ENCODE measurements at places on chromosomes 6 and 20.

DNA sequence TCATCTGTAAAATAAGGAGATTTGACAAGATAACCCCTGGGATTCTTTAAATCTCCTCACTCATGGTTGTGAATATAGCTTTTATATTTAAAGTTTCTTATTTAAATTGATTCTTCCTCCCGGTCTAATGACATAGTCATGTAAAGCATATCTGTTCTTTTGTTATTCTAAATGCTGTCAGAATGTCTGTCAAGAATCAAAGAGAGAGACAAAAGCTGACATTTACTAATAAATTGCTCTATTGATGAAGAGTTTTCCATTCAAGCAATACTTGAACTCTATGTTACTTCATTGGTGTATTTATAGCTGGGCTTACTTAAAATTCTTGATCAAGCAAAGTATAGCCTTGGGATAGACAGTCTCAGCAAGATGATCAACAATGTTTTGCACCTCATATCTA lies 865.8 kb downstream of the TBC1D32 start:
- no peak for DNase-seq

GRCh38 chr6:114033606-114034005 lies 62.7 kb upstream of the HDAC2 start:
- no peak for DNase-seq

DNA sequence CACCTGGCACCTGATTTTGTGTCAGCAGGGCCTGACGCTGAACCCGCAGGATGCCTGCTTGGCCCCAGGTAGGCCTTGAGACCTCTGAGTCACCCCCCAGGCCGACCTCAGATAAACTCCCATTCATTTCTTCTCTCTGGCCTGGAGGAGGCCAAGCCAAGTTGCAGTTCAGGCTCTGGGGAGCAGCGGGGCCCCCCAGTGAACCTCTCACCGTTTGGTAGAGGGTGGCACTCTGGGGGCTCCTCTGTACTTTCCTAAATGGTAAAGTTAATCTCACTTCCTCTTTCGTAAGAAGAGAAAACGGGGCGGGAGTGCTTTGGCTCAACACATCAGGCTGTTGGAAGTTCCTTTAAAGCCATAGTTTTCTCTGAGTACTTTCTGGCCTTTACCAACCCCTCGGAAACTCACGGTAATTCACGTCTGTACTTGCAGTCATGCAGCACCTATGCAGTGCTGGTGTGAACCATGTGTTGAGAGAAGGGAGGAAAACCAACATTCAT lies 2.8 kb downstream of the SIRPA start:
- no peak for DNase-seq

DNA sequence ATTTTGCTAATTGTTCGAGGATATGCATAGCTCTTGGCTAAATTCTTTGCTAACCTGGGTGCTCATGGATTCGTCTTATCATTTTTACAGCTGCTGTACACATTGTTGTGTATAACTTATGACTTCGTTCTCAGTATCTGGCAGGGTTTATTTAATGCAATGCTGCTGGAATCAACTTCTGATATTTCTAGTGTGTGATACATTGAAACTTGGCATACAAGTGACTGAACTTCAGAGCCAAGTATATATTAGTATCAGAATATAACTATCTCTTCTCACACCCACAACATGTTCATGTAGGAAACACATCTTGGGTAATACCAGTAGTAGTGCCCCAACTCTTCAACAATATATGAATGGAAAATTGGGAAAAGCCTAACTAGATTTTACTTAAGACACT lies 764.2 kb downstream of the TENT5A start:
- no peak for DNase-seq

DNA sequence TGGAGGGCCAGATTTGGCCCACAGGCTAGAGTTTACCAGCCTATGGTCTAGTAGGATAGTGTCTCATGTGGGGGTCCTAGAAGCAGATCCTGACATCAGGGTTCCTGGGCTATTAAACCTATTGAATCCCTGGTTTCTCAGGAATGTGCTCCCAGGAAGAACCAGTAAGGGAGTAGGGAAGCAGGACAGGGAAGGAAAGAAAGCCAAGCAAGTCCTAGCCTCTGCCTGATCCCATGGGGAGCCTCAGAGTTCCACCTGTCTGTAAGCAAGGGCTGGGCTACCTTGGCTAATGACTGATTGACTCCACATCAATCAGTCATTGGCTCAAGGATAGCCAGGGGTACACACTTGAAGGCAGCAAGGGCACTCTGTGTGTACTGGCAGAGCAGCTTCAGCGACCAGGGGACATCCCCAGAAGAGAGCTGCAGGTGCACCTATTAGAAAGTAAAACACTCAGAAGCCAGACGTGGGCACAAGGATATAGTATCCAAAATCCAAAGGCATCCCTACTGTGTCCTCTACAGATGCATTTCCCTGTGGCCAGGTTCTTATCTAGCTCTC lies 309.5 kb downstream of the TSHZ2 start:
- no peak for DNase-seq

- DNase-seq, result no peak
Observed at GRCh38 chr6:35230950-35231349, 17.2 kb downstream of the SCUBE3 start.

DNA sequence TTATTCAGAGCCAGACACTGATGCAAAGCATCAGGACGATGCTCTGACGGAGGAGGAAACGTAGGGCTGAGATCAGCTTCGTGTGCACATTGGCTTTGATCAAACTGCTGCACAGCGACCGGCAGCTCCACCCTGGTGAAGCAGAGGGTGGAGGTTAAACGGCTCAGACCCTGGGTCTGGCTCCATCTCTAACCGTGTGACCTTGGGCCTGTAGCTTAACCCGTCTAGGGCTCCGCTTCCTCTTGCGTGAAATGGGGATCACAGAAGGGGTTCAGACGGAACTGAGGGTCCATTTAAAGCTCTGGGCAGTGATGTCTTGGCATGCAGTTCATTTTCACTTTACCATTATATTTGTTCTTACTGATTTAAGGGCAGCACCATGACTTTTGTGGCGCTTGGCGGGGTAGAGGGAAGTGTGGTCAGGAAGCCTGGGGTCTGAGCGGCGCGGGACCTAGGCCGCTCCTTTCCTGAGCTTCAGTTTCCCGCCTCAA lies 644 bp downstream of the RBL1 start:
- DNase-seq, result peak; percentile 58

DNA sequence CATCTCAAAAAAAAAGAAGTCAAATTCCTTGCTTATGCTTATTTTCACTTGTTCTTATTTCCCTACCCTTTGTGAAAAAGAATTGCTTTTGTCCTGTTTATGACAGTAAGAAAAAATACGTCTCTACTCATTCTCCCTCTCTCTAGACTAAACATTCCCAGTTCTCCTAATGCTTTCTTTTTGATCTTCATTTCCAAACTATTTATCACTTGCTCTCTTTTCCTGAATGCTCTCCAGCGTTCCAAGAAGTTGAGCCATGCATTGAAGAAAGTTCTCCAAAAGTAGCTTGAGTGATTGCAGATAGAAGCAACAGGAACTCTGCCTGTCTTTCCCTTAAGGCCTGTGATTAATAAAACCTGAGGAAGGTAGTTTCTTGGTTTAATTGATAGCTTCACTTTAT lies 53.1 kb upstream of the TMEM170B start:
- no peak for DNase-seq

GRCh38 chr20:58131151-58131550 lies 97.3 kb downstream of the ANKRD60 start:
- DNase-seq, result no peak

DNA sequence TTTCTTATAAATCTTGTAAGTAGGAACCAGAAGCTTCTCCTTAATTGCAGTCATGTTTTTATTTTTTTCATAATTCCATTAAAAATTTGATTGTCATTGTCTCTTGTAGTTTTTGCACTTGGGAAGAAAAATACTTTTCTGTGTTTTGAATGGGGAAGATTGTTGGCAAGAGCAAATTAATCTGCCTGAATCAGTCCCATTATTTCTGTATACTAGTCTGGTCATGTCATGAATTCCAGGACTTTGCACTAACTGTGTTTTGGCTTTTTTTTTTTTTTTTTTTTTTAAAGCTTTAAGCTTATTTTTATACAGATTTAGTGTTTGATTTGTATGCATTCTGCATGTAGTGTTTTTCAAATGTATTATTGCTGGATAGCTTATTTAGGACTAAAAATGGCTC lies 47.6 kb downstream of the RALGAPB start:
- DNase-seq, result no peak

DNA sequence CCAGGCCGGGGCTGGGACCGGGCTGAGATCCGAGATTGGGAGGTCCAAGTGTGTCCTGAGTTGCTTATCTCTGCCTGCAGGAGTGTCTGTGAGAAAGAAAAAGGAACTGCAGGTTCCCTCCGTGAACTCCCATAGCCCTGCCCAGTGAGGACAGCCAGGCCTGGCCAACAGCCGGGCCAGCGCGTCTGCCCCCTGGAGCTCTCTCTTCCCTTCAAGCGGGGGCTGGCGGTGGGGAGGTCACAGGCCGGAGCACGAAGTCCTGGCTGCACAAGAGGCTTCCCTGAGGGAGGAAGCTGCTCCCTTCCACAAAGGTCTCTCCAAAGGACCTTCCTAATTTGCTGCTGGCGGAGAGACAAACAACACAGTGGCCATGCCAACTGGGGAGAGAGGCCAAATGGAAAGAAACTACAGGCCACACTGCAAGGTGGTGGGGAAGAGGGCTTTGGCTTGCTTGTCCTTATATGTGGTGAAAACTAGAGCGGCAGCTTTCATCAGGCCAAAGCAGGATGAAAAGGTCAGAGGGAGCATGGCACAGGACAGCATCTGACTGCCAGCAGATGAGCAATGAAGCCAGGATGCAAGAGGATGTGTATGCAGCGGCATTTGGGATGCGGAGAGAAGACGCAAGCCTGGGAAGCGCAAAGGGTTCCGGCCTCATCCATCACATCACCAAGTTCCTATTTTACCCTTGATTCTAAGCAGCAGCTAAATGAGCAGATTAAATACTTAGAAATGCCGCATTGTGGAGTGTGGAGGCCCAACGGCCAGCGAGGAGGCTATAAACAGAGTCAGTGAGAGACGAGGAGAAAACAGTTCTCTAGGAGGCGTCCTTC lies 260.0 kb downstream of the ERMARD start:
- DNase-seq, result no peak

DNA sequence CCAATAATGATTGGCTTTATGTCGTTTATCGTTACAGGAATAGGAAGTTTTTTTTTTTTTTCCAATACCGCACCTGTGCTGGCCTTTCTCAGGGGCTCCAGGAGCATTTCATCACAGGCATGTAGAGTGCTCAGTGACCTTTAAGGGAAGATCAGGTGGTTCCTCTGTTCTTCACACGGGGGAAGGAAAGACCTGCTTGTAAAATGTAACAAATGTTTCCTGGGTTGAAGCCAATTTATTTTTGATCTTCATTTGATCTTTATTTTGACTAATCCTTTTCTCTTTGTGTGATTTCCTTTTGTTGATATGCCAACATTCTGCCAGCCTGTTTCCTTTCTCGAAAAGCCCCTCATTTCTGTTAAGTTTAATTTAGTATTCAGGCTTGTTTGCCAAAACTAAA lies 61.9 kb upstream of the HBS1L start:
- DNase-seq, result peak; percentile 46

DNA sequence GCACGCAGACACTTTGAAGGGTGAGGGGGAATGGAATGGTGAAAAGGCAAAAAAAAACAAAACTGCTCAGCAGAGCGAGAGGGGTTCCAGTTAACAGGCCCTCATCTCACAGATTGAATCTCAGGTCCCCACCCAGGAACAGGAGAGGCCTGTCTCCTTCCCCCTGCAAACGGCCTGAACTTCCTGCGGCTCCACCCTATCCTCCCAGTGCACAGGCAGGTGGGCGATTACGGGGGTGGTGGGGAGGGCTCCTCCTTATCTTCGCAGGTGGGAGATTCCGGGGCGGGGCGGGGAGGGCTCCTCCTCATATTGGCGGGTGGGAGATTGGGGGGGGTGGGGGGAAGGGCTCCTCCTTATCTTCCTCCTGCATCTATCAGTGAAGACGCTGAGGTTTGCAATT lies 129.0 kb downstream of the SOX4 start:
- no peak for DNase-seq

GRCh38 chr20:19404826-19405225 lies 192.4 kb downstream of the SLC24A3 start:
- DNase-seq, result no peak

DNA sequence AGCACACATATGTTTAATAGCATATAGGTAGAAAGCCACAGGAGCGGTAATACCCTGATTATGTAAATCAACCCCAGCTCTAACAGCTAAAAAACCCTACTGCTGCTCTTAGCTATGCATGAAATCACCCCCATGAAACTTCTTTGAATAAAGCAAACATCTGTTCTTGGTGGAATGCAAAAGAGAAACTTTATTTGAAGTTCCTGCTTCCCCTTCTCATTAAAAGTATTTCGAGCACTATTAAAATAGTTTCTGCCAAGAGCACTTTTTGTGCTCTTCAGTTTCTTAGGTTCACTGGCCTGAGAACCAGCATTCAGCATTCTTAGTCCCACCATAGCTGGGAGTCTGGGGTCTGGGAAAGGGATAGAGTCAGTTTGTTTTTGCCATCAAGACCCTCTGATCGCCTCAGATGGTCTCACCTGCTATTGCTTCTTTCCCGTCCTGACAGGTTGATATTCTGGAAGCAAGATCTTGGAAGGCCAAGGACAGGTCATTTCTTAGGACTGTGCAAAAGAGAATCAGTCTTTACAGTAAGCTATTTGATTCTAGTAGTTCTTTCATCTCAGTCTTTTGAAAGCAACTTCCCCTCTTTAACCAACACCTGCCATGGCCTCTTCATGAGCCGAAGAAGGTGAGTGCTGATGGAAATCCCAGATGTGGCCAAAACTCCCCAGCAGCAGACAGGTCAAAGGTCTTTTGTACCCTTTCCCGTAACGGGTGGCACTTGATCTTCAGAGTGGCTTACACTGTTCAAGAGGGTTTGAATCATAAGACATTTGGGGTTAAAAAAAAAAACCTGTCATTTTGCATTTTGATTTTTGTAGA lies 76.5 kb upstream of the TMEM170B start:
- DNase-seq, result peak; percentile 4

GRCh38 chr6:114520976-114521375 lies 178.2 kb upstream of the HS3ST5 start:
- DNase-seq, result no peak

- no peak for DNase-seq
Observed at GRCh38 chr6:15313367-15313766, 67.5 kb downstream of the JARID2 start.

- no peak for DNase-seq
Observed at GRCh38 chr6:50657513-50657912, 55.8 kb upstream of the TFAP2D start.

GRCh38 chr6:93592417-93592816 lies 173.1 kb upstream of the EPHA7 start:
- DNase-seq, result no peak

GRCh38 chr6:33428224-33428965 lies 8.5 kb downstream of the SYNGAP1 start:
- peak; percentile 32 for DNase-seq

- no peak for DNase-seq
Observed at GRCh38 chr20:63546956-63547724, 409 bp downstream of the SRMS start.

DNA sequence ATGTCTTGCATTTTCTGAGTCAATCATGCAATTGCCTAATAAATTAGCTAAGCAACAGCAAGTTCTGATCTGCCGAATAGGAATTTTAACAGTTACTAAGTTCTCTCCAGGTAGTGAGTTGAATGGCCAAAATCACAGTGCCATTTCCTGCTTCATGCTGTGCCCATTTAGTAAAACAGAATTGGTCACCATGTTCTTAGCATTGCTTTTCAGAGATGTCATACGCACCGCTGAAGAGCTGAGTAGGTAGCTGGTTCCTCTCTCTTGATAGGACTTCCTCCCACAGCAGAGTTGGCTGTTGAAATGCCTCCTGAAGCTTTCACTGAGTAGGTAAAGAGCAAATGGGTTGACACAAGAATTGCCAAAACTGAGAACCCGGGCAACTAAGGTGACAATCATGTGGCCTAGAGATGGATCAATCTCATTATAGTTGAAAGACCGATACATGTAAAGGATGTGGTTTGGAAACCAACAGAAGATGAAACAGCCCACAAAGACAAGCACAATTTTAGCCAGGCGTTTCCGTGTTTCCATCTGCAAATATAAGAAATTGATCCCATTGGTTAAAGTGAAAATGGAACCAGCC lies 57.1 kb upstream of the GJE1 start:
- peak; percentile 3 for DNase-seq

Data from CD4-positive, alpha-beta T cell treated with Interleukin-2 at 100 ng/mL for 4 hours (primary cell).